ENCODE measurements at places on chromosomes 5 and 9.

- DNase-seq: peak; percentile 62
These were observed 103.5 kb downstream of the GCNT1 start for GRCh38 chr9:76562511-76562911.

- DNase-seq: no peak
These were observed 42.9 kb downstream of the OR2K2 start for GRCh38 chr9:111287127-111287526.

DNA sequence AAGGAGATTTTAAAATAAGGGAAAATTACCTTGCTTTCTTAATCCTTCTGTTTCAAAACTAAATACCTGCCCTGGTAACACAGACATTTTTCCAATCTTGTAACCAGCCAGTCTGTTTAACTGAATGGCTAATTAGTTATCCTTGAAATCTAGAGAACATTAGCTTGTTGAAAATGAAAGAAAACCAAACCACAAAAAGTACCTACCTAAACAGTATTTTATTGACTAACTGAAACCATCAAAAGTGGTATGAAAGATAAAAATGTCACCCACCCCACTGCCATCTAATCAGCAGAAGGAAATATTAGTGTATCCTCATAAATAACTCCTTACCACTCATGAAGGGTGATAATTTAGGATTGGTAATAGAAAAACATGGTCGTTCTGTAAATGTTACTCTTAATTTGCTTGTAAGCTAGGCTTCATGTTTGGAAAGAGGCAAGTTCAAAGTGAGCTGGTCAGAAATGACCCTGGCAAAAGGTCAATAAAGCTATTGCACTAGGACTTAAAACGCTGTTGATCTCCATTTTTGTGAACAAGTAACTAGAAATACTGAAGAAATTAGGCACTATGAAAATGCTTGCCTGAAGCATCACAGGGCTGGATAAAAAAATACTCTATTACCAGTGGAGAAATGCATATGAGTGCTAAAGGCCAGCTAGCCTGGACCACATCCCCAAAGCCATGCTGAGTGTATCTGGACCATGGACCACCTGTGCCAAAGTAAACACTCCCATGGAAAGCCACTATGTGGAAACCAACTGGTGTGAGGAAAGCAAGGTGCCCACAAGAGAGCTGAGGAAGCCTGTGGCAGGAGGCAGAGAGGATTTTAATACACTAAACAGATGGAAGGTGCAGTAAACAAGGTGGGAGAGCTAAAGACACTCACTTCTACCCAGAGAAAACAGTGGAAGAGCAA lies 8.4 kb downstream of the SEMA5A start:
- no peak for DNase-seq

DNA sequence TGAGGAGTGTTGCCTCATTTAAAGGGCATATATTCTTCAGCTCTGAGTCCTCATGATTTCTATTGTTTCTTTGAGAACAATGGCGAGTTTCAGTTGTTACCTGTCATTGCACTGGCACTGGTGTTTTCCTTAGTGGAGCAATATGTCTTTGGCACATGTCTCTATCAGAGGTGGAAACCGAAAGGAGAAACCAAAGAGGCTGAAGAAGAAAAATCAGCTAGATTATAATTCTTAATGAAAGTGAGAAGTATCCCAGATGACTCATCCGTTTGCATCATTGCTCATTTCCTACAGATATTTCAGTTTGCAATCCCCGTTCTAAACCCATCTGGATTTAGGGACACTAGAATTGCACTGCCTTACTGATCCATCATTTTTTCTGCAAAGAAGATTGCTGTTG lies 324.6 kb downstream of the TMEM232 start:
- no peak for DNase-seq

DNA sequence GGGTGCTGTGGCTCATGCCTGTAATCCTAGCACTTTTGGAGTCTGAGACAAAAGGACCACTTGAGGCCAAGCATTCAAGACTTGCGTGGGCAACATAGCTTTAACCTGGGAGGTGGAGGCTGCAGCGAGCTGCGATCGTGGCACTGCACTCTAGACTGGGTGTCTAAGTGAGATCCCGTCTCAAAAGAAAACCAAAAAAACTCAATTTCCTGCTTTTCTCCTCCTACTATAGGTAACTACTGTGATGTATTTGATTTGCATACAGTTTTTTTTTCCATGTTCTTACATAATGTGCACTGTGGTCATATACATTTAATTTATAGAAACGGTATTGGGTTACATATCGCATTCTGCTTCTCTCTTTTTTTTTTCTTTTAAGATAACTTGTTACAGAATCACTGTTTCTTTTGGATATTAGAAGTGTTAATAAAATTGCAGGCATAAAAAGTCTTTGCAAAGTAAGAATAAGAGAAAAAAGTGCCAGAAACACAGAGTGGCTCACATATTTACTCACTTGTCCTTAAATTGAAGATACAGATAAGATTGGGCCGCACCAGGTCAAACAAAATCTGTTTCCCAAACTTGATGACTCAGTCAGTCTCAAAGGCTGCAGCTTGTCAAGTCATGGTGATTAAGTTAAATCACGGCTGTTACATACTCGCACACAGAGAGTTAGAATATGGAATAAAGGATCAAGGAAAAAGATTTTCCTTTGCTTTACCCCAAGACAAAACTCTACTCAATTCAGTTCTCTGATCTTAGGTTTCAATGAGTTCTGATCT lies 2.0 kb upstream of the PTGR1 start:
- DNase-seq: no peak

DNA sequence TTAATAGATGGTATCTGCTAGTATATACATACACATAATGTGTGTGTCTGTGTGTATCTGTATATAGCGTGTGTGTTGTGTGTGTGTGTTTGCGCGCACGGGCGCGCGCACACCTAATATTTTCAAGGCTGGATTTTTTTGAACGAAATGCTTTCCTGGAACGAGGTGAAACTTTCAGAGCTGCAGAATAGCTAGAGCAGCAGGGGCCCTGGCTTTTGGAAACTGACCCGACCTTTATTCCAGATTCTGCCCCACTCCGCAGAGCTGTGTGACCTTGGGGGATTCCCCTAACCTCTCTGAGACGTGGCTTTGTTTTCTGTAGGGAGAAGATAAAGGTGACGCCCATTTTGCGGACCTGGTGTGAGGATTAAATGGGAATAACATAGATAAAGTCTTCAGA lies 757 bp downstream of the FXN start:
- DNase-seq: no peak

DNA sequence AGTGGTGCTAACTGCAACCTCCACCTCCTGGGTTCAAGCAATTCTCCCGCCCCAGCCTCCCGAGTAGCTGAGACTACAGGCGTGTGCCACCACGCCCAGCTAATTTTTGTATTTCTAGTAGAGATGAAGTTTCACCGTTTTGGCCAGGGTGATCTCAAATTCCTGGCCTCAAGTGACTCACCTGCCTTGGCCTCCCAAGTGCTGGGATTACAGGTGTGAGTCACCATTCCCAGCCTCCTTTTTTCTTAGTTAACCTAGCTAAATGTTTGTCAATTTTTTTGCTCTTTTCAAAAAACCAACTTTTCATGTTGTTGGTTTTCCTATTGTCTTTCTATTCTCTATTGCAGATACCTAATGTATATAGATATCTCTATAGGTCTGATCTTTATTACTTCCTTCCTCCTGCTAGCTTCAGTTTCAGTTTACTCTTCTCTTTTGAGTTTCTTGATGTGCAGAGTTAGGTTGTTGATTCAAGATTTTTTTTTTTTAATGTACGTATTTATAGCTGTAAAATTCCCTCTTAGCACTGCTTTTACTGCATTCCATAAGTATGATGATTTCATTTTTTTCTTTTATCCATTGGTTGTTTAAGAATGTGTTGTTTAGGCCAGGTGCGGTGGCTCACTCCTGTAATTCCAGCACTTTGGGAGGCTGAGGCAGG lies 32.9 kb downstream of the FGD3 start:
- DNase-seq: no peak

GRCh38 chr9:82081496-82081895 lies 92.9 kb downstream of the SPATA31D1 start:
- DNase-seq: no peak

DNA sequence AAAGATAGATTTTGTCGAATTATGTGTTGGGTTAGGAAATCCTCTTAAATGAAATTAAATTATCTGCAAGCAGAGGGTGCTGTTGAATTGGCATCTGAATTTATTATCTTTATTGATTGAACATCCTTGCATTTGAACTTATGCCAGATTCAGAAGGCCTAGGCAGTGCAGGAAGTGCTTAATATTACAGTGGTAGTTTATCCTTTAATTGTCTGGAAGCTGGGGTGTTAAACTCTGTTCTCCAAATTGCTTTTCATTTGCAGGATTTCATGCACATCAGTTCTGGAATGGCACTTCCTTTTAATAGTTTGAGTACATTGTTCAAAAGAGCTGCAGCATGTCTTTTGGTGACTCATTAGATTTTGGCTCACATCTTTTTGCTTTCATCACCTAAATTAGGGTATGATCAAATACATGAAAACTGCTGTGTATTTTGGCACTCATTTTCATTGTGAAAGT lies 186.3 kb downstream of the KDM4C start:
- DNase-seq: peak; percentile 18

DNA sequence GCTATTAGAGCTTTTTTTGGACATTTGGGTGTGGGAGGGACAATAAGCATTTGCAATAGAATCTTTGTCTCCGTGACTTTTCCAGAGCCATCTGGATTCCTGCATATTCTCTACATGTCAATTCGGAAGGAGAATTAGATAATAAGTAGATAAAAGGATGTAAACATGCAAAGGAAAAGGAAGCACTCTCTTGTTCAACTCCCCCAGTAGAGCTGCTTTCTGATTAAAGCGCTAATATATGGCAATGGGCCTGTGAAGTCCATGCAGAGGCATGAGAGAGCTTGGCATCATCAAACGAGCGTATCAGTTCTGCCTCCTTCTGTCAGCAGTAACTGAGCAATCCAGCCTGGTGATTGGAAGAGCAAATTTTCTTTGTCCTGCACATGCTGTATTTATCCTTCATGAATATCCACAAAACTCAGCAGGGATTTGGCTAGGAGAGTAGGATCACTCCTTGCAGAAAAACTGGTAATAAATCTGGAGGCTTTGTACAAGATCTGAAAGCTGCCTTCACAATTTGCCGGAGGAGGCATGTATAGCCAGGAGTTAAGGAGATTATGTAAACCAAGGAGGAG lies 1752.9 kb downstream of the MAT2B start:
- no peak for DNase-seq

- DNase-seq: no peak
These were observed 21.0 kb downstream of the OSTF1 start for GRCh38 chr9:75109210-75109839.

DNA sequence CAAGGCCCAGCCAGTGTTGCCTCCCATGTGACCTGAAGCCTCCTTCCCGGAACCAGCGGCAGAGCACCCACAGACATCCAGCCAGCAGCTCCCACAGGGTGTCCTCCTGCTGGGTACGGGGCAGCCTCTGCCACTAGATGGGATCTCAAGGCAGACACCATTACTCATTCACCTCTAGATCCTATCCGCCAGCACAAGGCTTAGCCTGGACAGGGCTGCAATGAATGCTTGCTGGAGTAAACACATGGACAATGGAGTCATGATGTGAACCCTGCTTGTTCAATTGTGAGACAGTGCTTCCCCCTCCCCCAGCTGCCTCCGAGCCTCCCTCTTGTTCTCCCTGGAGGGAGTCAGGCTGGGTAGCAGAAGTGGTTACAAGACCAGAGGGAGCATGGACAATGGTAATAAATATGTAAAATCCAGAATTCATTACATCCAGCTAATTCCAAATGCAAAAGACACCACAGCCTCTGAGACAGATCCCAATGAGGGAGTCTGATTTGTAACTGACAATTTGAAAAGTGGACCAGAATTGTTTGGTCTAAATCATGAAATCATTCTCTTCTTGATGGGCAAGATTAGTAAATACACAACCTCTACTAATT lies 132.0 kb downstream of the CRB2 start:
- no peak for DNase-seq

DNA sequence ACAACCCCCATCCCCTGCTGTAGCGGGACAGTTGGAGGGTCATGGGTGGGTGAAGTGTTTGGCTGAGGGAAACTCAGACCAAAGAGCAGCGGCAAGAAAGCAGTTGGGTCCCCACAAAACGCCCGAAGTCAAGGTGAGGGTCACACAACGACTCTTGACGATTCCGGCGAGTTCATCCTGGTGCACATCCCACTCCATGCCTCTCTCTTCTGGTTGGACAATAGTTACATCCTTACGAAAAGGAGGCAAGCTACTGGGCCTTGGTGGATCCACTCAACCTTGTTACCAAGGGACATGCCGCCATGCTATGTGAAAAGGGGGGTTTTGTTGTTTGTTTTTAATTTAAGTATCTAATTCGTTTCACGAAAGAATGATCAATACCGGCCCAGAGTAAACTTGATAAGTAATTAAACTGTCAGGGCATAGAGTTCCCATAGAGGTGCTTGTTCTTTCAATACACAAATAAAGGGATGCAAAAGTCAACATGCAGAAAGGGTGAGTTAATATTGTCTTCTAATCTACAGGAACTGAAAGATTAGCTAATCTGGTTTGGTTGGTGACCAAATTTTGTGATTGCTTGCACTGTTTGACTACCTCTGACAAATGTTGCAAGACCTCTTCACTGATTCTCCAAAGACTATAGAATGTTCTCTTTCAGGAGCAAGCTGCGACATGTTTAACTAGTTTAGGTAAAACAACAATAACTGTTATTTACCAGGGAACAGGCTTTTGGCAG lies 732 bp upstream of the SMIM15 start:
- no peak for DNase-seq

- DNase-seq: no peak
These were observed 1.3 kb downstream of the TCF7 start for GRCh38 chr5:134115806-134116175.
